ENCODE measurements at places on chromosomes 2 and 18. TPM values are rescaled to one million over a fixed set of nuclear protein-coding genes. Genes with fewer than 3 reads are reported as not detected.

GRCh38 chr2:129907256-129907998 lies 72.0 kb upstream of the RAB6C start:
- DNase-seq, result no peak

GRCh38 chr2:88680266-88680902 lies 11.1 kb upstream of the RPIA start:
- no peak for DNase-seq

DNA sequence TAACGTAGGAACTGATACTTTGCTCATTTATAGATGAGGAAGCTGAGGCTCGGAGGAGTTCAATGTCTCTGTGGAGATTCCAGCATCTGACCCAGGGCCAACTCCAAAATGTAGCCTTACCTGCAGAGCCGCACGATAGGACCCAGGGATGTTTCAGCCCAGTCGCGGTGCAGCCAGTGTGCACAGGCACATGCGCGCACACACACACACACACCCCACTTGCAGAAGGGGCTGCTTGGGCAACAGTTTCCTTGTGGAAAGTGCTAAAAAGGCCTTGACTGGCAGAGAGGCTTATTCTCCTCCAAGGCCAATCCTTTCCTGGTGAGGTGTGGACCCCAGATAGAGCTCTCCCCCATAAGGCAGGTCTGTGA lies 101.7 kb downstream of the ZFP36L2 start:
- DNase-seq, result no peak

Gene POTEF
- 1.8 TPM for total RNA-seq

Gene G6PC2
- not detected for total RNA-seq
